ENCODE measurements at places on chromosomes 4 and X.
A peak's percentile ranks its signal among the peaks of the same experiment; 100 is the strongest.

DNA sequence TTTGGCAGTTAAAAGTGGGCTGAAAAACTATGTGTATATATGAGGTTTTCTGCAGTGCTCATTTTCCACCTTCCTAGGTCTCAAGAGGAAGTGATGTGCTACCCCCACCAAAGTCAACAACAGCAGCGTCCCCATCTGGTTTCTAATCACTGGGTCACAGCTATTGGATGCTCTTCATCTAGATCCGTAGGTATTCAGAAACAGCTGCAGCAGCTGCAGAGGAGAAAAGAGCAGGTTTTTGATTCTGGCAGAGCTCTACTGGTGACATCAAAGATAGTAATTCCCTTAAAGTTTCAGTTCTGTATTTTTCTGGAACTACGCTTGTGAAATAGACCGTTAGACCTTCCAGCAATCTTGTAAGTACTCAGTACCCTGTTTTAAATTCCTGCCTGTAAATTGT lies 5.8 kb upstream of the GUCY2F start:
- DNase-seq, result no peak

- no peak for DNase-seq
Measured at GRCh38 chr4:46870411-46870810, 38.6 kb downstream of the COX7B2 start.

DNA sequence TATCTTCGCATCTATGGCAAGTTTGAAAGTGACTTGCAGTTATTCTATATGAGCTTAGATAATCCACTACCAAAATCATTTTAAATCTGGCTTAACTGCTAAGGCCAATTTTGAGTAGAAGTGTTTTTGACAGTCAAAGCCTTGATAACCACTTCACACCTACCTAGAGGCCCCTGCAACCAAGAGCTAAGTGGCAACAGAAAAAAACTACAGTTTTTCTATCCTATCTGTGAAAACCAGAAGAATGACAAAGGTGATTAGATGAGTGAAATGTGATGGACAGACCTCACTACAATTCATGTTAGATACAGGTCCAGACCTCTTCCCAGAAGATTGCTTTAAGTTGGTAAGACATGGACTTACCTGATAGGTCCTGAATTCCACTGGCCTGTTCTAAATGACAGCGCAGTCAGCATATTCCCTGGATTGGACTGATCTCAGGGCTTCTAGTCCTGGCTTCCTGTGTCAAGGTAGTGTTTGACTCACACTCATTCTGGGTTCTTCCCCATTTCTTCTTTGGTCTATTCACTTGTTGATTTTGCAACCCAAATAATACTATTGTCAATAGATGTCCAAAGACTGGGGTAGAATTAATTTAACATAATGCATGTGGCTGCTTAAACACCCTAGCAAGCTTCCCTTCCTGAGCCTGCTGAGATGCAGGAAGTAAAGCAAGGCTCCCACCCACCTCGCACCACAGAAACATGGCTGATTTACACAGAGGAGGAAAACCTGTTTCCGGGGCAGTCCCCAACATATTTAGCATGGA lies 65.1 kb downstream of the PPP3CA start:
- peak; percentile 7 for DNase-seq

GRCh38 chr4:149264093-149264733 lies 551.4 kb downstream of the IQCM start:
- peak; percentile 0 for DNase-seq

DNA sequence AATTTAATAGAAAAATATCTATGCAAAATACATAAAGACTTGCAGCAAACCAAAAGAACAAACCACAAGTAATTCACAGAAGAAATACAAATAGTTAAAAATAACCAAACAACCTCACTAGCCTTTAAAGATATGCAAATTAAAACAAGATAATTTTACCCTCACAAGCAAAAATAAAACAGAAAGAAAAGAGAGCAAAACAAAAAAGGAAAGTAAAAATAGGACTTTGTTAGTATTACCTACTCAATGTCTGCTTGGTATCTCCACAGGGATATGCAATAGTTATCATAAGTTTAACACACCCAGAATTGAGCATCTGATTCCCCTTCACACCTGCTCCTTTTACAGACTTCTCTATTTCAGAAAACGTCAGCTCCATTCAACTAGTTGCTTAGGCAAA lies 737.5 kb upstream of the MAGEB2 start:
- DNase-seq, result no peak

DNA sequence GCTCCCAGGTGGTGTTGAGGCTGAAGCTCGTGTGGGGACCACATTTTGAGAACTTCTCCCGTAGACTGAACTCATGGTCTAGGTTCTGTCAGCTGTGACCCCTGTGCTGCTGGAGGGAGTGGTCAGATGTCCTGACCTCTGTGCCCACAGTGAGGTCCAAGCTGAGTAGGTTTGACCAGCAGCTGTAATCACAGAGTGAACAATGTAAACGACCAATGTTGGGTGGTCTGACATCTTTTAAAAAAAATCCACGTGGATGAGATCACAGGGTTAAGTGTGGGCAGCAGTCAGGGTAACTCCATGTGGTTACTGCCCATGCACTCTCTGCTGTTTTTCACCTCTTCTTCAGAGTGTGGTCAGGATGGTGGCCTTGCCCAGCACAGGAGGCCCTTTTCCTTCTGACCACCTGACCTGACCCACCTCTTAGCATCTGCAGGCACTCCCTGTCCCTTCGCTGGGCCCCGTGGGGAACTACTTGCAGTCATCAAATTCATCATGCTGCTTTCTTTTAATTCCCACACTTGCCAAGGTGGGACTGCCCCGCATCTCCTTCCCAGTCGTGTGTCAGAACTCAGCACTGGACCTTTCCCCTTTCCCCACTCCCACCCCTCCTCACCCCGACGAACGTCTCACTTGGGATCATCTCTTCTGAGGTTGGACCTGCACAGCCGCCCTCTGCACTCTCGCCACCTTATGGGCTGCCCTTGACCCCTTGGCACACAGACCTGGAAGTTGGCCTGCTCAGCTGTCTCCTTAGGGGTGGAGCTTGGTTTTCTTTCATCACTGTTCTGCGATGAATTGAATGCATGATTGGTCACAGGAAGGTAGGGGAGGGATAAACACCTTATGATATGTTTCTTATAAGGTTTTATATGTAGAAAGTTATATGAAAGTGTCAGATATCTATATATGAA lies 120.1 kb downstream of the PTTG2 start:
- no peak for DNase-seq

DNA sequence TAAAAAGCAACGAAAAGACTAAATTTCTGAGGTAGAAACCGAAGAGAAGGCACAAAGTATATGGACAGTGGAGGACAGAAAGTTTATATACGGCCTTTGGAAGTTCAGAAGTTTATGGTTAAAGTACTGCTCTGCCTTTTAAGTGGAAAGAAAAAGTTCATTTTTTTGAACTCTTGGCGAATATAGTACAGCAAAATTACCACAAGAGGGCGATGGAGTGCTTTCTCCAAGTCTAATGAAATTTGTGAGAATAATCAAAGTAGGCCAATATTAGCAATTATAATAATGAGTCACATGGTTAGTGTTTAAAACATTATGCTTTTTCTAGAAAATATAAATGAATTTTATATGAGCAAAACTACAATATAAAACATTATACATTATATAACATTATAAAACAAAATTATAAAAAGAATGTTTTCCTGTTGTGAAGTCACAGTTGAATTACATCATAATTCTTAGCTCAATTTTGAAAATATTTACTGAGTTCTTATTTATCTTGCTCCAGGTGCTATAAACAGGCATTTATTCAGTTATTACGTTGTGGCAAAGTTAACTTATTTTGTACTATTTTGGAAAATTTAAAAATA lies 136.2 kb upstream of the BMPR1B start:
- no peak for DNase-seq
